ENCODE measurements at places on chromosomes 1 and 21.

DNA sequence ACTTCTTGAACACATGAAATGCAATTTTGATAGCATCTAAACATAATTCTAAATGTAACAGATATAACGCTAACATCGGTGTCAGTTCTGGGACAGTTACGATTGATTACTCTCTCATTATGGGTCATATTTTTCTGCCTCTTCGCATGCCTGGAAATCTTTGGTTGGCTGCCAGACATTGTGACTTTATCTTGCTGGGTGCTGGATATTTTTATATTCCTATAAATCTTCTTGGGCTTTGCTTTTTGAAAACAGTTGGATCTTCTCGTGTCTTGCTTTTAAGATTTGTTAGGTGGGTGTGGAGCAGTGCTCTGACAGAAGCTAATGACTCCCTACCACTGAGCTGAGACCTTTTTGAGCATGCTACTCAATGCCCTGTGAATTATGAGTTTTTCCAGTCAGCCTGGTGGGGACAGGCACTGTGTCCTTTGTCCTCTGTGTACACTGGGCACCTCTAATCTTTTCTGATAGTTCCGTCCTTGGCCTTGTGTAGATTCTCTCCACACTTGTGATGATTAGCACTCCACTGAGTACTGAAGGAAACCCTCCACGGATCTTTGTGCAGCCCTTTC, 28.0 kb upstream of the EDARADD start:
- DNase-seq: no peak

GRCh38 chr1:242411901-242412300, 112.6 kb downstream of the PLD5 start:
- no peak for DNase-seq

DNA sequence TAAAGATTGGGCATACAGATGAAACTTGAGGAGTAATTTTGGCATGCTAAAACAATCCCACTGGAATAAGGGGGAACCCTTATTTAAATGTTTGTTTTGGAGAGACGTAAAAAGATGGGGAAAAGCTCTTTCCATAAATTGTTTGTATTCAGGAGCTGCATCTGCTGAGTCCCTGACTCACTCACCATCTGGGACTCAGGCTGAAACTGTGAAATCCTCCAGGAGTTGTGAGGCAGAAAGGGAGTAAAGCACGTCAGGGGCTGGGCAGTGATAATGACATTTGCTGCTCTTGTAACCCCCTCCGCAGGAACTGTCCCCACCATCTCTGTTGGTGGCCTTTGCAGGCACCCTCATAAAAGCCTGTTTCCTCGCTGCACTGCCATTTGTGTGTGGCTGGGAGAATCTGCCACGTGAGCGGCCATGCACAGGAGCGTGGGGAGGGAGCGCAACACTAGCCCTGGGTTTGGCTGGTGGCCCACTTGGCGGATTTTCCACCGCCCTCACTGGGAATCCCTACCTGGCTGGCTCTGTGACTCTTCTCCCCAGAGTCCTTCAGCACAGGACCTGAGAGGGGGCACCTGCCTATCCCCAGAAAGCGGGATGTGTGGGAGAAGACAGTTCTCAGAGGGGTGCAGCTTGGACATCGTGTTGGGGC, 45.3 kb downstream of the ZSCAN20 start:
- no peak for DNase-seq

DNA sequence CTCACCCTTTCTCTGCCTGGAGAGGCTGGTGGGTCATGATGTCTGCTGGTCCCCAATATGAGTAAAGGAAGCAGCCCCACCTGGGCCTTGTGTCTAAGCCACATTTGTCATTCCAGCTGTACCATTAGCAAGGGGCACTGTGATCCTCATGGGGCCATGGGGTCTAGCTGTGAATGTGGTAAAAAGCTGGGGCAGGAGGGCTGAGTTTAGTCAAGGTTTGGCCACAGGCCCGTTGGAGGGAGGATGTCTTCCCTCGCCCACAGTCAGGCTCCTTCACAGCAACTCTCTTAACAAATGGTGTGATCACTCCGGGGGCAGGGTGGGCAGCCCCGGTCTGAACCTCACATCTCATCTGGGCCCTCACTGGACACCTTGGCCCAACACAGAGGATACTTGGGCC, 115.4 kb downstream of the DMRTB1 start:
- DNase-seq: no peak

DNA sequence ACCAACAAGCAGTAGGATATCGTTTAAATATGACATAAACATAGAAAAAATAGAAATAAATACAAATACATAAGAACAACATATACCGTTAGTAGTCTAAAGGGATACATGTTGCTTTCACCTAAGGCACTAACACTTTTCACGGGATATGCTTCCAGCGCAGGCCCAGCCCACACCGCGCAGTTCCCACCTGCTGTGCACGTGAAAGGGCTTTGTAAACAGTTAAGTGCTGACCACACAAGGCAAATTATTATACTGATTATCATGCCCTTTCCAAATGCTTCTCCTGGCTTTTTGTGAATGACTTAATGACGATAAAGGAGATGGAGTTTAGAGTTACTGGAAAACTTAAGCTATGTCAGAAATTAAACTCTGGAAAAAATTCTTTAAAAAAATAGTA, 11.3 kb upstream of the IL22RA1 start:
- no peak for DNase-seq

DNA sequence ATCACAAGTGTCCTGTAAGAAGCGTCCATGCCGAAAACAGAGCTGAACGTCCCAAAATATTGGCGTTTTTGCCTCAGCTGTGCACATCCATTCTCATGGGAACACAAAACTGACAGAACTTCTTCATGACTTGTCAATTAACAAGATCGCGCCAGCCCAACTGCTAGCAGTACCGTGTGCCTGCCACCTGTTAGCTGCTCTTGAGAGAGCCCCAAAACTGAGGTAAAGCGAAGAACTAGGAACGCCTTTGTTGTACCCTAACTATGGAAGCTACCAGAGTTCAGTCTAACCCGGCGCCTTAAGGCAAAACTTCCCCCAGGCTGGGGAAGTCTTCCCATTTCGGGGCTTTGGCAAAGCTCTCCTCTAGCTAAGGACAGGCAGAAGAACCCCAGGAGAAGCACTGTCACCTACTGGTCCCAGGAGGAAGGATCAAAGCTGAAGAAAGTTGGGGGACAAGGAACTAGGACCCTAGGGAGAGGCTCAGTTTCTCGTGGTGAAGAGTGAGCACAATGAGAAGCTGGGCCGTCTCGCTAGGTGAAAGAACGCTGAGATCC, 719 bp downstream of the EYA3 start:
- no peak for DNase-seq

GRCh38 chr1:225655509-225656258, 2.8 kb upstream of the ENAH start:
- DNase-seq: no peak

- no peak for DNase-seq
These were observed 42.4 kb upstream of the BACH1 start for GRCh38 chr21:29256126-29256910.

DNA sequence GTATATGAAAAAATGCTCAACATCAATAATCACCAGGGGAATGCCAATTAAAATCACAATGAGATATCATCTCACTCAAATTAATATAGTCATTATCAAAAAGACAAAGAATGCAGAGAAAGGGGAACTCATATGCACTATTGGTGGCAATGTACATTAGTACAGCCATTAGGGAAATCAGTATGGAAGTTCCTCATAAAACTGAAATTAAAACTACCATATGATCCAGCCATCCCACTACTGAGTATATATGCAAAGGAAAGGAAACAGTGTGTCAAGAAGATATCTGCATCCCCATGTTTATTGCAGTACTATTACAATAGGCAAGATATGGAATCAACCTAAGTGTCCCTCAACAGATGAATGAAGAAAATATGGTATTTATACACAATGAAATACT, 32.1 kb upstream of the TEKT2 start:
- DNase-seq: no peak

- DNase-seq: no peak
These were observed 6.8 kb downstream of the BSND start for GRCh38 chr1:55005351-55006140.

GRCh38 chr1:70426154-70427131, 15.4 kb downstream of the CTH start:
- DNase-seq: no peak

- no peak for DNase-seq
These were observed 383.0 kb upstream of the VAMP3 start for GRCh38 chr1:7388141-7388487.

GRCh38 chr1:173862769-173863223, 5.0 kb downstream of the GAS5 start:
- no peak for DNase-seq

DNA sequence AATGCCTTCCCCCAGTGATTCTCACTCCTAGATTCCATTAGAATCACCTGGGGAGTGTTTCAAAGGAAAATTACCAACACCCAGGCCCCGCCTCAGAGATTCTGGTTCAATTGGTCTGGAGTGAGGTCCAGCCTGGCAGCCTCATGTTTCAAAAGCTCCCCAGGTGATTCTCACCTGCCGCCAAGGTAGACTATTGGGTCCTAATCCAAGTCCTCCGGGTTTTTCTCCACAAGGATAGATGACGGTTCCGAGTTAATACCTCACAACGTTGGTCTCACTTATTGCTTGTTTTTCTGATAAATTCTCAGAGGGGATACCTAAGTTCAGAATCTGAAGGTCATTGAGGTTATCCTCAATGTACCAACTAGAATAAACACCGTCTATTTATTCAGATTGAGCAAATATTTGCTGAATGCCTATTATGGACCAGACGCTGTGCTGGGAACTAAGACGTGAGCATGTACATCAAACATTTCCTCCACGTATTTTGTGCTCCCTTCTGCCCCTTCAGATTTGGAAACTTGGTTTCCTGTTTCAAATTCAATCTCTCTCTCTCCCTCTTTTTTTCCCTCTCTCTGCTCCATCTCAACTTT, 97.5 kb downstream of the SEC16B start:
- DNase-seq: no peak

- DNase-seq: no peak
These were observed 30.4 kb upstream of the GNG12 start for GRCh38 chr1:67863637-67864036.

- no peak for DNase-seq
These were observed 91.8 kb downstream of the TRIM11 start for GRCh38 chr1:228314658-228315483.

DNA sequence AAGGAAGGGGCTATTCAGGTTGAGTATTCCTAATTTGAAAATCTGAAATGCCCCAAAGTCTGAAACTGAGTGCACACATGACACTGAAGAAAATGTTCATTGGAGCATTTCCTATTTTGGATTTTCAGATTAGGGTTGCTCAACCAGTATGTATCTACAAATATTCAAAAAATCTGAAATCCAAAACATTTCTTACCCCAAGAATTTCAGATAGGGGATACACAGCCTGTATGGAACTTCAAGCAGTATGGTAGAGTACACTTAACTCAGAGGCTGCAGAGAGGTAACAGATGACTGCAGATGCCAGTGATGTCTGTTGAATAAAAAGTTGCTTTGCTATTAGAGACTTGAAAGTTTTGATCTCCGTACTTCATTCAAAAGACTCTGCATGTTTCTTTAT, 19.0 kb downstream of the YTHDF2 start:
- DNase-seq: no peak

DNA sequence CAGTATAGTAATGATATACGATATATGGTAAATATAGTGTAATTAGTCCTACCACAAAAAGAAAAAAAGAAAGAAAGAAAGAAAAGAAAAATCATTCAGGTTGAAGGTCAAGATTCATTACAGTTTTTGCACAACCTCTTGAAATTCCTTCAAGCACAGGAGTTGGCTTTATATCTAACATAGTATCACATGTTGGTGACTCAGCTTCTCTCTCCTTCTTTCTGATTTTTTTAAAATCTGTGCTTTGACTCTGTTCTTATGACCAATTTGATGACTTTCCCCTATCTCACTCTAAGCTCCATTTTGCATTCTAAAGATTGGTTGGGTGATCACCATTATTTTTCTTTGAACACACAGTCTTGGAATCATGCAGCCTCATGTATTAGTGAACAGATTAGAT, 148.2 kb upstream of the COL11A1 start:
- no peak for DNase-seq

DNA sequence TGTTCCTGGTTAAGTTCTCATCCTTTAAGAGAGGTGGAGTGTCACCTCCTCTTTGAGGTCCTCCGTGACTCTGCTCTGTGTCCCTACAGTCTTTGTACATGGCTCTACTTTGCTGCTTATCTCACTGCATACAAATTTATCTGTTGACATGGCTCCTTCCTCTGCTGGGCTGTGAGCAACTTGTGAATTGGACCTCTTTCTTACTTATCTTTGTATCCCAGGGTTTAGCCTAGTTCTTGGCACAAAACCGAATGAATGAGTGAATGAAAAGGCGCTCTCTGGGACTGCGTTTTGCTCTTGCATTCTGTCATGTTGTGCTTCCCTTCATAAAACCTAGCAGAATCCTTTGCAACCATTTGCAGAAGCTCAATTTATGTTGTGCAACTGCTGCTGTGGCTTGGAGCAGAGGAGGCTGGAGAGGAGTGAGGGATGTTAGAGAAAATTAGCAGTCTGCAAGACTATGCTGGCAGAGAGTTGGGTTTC, 12.4 kb downstream of the SLC26A9 start:
- DNase-seq: no peak

DNA sequence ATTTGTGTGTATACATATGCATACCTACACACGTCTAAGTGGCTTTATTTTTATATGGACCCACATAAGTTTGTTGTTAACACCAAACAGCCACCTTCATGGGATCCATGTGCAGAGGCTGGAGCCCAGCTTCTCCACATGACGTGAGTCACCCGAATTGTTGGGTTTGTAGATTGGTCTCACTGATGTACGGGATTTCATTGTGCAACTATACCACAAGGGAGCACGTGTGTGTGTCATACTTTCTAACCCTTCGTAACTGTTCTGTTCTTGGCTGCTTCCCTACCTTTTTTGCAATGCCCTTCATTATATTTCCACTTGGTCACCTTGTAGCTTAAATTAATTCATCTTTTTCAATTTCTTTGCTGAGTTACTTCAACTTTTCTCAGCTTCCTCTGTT, 21.0 kb downstream of the SPRTN start:
- no peak for DNase-seq

DNA sequence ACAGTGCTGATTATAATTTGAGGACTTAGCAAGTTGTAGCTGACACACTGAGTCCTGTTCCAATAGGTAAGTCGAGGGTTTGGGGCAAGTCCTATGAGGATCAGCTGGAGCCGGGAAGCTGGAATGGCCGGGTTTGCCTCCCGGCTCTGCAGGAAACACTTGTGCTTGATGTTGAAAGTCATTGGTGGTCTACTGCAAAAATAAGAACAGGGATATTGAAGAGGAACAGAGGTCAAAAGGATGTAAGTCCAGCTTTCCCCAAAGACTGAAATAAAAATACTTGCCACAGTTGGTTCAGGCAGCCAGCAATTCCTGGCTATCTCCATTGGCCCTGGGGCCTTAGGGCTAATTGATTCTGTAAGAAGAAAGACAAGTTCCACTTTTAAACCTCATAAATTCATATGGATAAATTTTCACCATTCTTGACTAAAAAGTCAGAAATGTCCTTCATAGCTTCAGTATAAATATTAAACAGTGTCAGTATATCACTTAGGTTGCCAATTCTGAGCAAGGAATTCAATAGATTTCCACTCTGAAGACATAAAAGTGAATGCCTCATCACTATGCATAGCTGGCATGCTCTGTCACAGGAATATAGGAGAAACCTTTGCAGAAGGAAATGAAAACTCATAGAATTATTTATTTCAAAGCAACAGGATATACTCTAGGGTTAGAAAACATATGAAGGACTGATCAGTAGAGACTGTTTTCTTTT, 165.2 kb downstream of the AK5 start:
- DNase-seq: no peak

- DNase-seq: no peak
These were observed 6.4 kb downstream of the ZC3H12A start for GRCh38 chr1:37480581-37481288.

Data from activated T-helper 9 cell treated with anti-CD3 and anti-CD28 coated beads, Interleukin-2, amount 50 U/mL, for 16 hours (primary cell).